ENCODE measurements at places on chromosomes 5 and 9.

DNA sequence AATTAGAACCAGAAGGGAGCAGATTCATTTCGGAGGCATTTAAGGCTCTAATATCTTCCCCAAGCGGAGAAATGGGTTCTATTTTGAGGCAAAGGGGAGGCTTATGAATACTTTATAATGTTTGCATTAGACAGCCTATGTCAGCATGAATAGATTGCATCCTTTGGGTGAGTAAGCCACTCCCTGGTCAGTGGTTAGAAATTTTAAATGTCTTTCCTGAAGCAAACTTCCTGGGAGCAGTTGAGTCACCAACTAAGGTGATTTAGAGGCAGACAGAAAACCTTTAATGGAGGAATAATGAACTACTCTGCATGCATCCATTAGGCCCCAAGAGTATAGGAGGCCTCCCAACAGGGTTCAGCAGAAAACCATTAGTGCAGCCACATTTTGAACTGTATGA is 204.9 kb downstream of the ELAVL2 start:
- peak; percentile 31 for DNase-seq

GRCh38 chr5:180704362-180704761 is 35.5 kb downstream of the OR2Y1 start:
- peak; percentile 6 for DNase-seq

- DNase-seq, result no peak
These were observed 14.1 kb upstream of the IQGAP2 start for GRCh38 chr5:76388791-76389512.

DNA sequence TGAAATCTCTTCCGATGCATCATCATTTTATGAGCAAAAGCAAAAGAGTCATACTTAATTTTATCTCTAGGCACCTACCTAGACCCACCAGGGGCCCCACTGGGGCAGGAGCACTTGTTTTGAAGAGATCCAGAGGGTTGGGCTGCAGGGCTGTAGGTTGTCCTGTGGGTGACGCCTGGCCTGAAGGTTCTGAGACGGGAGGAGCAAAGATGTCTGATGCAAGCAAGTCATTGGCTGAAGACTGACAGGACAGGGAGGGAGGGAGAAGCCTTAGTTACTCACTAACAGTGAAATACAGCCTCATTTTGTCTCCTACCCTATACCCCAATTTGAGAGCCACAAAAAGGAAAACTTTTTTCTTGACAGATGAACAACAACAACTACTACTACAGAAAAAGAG is 17.1 kb upstream of the C9 start:
- DNase-seq, result no peak

DNA sequence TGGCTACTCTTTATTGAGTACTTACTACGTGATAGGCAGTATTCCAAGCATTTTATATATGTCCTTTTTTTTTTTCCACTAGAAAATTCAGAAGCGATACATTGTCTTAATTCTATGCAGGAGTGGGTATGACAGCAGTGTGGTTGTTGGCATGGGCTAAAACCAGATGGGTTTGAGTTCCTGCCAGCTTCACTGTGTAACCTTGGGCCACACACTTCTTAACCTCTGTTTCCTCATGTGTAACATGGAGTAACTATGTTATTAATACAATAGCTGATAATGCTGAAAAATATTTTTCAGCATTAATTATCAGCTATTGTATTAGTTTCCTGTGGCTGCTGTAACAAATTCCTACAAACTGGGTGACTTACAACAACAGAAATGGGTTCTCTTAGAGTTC is 12.0 kb downstream of the SNX18 start:
- no peak for DNase-seq

GRCh38 chr5:77012601-77013000 is 17.6 kb upstream of the AGGF1 start:
- no peak for DNase-seq

- DNase-seq, result no peak
These were observed 743.0 kb upstream of the NUDT12 start for GRCh38 chr5:104305602-104306001.

Measured in HS-5 (cell line).